ENCODE measurements at places on chromosomes 7 and 10. TPM values are rescaled to one million over a fixed set of nuclear protein-coding genes. Genes with fewer than 3 reads are reported as not detected.
A peak's percentile ranks its signal among the peaks of the same experiment; 100 is the strongest.

DNA sequence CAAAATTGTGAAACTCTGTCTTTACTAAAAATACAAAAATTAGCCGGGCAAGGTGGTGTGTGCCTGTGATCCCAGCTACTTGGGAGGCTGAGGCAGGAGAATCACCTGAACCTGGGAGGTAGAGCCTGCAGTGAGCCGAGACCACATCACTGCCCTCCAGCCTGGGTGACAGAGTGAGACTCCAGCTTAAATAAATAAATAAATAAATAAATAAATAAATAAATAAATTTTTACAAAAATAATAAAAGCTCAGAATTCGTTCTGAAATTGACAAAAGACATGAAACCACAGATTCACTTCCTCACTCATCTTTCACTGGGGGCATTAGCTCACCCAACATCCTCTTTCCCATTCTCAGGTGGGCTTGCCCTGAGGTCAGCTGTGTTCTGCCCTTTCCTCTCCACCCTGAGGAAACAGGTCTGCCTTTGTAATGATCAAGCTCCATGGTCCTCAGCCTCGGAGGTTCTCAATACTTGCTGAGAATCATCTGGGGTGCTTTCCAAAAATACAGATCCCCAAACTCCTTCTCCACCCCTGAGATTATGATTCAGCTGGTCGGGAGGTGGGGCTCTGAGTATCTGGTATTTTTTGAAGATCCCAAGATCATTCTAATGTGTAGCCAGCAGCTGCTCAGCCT, 29.2 kb upstream of the APBB1IP start:
- DNase-seq, result no peak

DNA sequence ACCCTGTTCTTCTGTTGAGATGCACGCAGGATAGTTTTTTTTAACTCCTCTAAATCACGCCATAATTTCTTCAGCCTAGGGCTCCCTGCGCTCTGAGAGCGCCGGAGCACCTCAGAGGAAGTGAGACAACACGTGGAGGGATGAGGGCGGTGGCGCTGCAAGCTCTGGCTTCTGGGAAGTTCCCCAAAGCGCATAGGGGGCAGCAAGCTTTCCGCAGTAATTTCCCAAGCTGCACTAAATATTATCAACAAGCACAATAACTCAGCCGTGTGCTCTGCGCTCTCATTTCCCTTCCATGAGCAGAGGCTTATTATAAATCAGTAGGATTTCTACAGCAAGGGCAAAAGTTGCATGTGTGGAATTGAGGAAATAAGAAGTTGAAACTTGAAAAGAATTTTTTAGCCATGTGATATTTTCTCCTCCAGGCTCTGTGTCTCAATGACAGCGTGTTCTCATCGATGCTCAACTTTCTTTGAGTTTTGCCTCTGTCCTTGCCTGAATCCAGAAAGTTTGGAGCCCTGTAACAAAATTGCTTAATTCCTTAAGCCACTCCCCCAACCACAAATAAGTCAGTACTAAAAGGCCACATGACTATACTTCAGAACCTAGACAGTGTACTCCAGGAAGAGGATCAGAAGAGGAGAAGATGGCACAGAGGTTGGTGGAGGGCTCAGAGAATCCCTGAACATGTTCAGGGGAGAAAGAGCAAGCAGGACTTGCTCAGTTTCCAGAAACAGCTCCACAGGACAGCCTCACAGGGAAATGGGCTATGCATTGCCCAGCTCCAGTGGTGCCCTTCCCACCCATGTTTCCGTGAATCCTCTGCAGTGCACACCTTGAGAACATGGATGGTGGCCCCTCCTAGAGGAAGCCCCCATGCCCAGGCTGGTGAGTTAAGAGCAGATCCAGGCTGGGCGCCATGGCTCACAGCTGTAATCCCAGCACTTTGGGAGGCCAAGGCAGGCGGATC, 221.5 kb upstream of the GHITM start:
- no peak for DNase-seq

GRCh38 chr10:63935705-63936104, 414.5 kb downstream of the REEP3 start:
- no peak for DNase-seq

- no peak for DNase-seq
Measured at GRCh38 chr7:157542068-157543021, 205.5 kb downstream of the DNAJB6 start.

MAGI2 gene
- total RNA-seq, result 37.4 TPM

- DNase-seq, result no peak
Measured at GRCh38 chr7:88279323-88279722, 27.4 kb downstream of the STEAP4 start.

GRCh38 chr10:47331954-47332353, 9.7 kb downstream of the GDF2 start:
- DNase-seq, result no peak

- DNase-seq, result no peak
Measured at GRCh38 chr10:44284198-44285084, 100.5 kb downstream of the CXCL12 start.

MGMT gene
- 28.5 TPM for total RNA-seq

- no peak for DNase-seq
Measured at GRCh38 chr10:69749178-69750010, 52.3 kb upstream of the COL13A1 start.

RBP4 gene
- 1.9 TPM for total RNA-seq

RELN gene
- total RNA-seq, result 26.3 TPM

GRCh38 chr7:155358066-155358947, 60.6 kb downstream of the INSIG1 start:
- DNase-seq, result no peak

TMEM139 gene
- 2.1 TPM for total RNA-seq

GRCh38 chr10:94963901-94964300, 25.4 kb downstream of the CYP2C9 start:
- no peak for DNase-seq

- no peak for DNase-seq
Measured at GRCh38 chr10:64731016-64731415, 1209.8 kb downstream of the REEP3 start.

- no peak for DNase-seq
Measured at GRCh38 chr7:80499350-80499953, 12.4 kb downstream of the GNAT3 start.

STAG3 gene
- 0.90 TPM for total RNA-seq

DNA sequence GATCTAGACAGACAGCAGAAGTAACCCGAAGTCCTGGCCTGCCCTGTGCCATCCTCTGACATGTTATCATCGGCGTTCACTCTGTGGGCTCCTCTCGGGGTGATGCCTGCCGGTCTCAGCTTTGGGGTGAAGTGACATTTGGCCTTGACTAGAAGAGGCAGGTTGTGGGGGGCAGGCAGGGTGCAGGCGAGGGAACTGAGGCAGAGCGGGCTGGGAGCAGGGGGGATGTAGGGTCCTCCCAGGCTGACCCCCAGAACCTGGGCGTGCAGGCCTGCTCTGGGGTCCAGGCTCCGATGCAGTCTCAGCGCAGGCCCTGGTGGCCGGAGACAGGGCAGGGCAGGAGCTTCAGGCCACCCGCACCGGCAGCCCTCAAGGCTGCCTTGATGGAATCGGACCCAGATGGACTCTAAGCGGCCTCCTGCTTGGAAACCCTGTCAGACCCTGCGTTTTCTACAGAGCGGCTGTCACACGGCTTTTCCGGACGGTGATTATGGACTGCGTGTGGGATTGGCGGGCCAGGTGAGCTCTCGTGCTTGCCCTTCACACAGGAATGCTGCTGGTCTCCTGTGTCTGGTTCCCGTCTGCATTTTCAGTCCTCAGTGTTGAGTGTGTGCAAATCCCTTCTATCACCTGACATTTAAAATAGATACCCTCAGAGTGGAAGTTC, 842 bp upstream of the JAKMIP3 start:
- DNase-seq, result no peak

CTTNBP2 gene
- total RNA-seq, result 13.1 TPM

GRCh38 chr7:115634633-115635032, 395.9 kb downstream of the TFEC start:
- no peak for DNase-seq

GRCh38 chr10:96238646-96239623, 32.4 kb downstream of the BLNK start:
- no peak for DNase-seq

DNA sequence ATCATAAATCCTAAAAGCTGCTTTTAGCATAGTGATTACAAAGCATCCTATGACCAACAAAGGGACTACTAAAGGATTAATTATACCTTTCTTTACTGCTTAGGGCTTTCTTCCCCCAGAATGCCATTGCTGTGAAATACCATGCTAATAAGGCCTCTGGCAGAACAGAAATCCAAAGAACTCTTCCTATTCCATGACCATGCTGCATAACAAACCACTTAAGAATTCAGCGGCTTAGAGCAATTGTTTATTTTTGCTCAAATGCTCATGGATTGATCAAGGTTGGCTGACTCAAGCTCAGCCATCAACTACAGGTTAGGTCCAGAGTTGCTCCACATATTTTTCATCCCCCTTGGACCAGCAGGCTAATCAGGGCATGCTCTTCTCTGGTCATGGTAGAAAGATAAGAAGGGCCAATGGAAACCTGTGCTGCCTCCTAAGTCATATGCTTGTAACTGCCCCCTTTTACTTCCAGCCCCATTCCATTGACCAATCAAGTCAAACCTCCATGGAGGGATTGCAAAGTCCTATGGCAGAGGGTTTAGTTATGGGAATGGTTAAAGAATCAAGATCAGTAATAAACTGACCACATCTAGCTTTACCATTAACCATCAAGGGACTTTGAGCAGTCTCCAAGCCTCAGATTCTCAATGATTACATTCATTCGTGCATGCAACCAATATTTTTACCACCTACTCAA, 244.4 kb upstream of the FZD1 start:
- no peak for DNase-seq

ADARB2 gene
- 0.26 TPM for total RNA-seq

GNG11 gene
- 48.1 TPM for total RNA-seq

ASZ1 gene
- not detected for total RNA-seq

TMEM184A gene
- 9.7 TPM for total RNA-seq

DNA sequence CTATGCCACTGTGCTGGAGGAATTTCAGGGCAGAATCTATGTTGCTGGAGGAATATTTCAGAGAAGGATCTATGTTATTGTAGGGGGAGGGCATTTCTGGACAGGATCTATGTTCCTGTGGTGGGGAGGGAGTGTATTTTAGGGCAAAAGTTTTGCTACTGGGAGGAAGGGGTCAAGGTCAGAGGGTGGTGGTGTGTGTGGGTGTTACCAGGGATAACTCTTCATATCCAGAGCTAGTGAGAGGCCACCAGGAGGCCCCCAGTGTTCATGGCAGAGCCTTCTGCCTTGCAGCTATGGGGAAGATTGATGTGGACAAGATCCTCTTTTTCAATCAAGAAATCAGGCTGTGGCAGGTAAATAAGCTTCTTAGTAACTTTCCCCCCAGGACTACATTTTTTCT, 2.0 kb upstream of the STRA8 start:
- no peak for DNase-seq

- DNase-seq, result no peak
Measured at GRCh38 chr7:156524818-156525597, 115.6 kb upstream of the RNF32 start.

OR2A5 gene
- total RNA-seq, result not detected

KIAA1217 gene
- 18.0 TPM for total RNA-seq

SLC26A3 gene
- total RNA-seq, result not detected

DNA sequence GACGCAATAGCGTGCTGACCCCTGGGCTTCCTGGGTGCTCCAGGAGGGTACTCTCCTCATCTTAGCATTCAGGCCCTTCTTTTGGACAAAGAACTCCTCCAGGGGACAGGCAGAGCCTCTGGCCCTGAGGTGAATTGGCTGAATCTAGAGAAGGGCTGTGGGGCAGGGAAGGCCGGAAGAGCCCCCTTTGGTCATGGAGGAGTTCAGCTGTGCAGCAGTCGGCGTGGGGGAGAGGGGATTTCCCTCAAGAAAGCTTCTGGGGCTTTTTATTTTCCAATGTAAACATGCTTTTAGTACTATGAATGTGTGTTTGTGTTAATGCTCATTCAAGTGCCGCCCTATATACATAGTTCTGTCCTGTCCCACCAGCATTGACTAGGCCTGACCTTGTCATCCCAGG, 38.8 kb downstream of the FIGNL1 start:
- DNase-seq, result no peak

DNA sequence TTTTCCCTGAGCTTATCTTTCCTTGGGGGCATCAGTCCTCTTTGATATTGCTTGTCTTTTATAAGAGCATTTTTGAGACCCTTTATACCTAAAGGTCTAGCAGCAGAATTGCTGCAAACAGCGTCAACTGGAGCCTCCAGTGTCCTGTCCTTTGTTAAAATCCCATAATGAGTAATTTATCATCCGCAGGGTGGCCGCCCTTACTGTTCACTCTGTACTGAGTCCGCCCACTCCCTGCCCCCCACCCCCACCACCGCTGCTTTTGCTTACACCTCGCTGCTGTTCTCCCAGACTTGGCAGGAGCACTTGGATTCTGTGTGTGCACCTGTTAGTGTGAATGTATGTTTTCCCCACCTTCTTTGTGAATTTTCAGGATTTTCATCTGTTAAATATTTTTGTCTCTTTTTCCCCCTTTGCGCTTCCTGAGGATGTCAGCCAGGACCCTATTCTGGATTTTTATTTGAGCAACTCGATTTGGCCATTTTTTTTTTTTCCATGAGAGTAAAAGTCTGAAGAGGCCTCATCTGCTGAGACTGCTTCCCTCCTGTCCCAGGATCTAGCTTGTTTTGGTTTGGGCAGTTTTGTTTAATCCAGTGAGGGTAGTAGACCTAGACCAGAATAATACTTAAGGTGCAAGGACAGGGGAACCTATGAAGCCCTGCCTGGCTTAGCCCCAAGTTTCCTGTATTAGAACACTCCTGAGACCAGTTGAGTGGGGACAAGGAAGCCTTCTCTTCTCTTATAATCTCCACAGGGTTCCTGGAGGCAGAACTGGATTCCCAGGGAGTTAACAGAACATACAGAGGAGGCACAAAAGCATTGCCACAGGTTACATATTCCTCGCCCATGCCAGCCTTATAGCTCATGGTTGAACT, 8.2 kb downstream of the AGFG2 start:
- no peak for DNase-seq

- DNase-seq, result no peak
Measured at GRCh38 chr7:24725554-24726241, 31.6 kb downstream of the GSDME start.

CTAGE8 gene
- 0.79 TPM for total RNA-seq

THSD7A gene
- 30.8 TPM for total RNA-seq

GRCh38 chr10:87058171-87058570, 36.5 kb downstream of the GLUD1 start:
- no peak for DNase-seq

DNA sequence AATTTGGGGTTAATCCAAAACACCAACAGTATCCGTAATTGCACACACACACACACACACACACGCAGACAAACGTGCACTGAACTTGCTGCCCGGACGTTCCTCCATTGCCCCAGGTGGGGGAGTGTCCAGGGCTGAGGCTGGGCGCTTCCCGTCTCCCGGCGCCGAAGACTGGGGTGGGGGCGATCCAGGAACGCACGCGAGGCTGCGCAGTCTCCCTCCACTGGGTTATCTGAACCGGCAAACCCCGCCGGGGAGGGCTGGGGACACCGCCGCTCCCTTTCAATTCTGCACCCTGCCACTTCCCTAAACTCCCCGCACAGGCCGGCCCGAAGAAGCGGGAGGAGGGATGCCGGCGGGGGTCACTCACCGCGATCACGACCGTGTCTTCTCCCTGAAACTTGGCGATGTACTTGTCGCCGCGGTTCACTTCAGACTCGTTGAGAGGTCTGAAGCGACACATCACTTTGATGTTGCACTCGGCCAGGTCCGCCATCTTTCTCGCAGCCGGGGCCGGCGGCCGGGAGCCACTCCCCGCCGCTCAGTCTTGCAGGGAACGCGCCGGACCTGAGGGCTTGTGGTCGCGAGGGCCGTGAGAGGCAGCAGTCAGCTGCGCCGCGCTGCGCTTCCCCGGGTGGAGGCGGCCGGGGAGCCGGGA, 618 bp downstream of the KIF5B start:
- DNase-seq, result peak; percentile 35

GNGT1 gene
- 0.95 TPM for total RNA-seq

GRCh38 chr7:44197474-44197873, 3.3 kb upstream of the YKT6 start:
- no peak for DNase-seq

- no peak for DNase-seq
Measured at GRCh38 chr10:43114743-43115611, 23.3 kb upstream of the CSGALNACT2 start.
